ENCODE measurements at places on chromosomes 7 and 10.

GRCh38 chr10:78411716-78412115, 378.1 kb downstream of the RPS24 start:
- no peak for DNase-seq

DNA sequence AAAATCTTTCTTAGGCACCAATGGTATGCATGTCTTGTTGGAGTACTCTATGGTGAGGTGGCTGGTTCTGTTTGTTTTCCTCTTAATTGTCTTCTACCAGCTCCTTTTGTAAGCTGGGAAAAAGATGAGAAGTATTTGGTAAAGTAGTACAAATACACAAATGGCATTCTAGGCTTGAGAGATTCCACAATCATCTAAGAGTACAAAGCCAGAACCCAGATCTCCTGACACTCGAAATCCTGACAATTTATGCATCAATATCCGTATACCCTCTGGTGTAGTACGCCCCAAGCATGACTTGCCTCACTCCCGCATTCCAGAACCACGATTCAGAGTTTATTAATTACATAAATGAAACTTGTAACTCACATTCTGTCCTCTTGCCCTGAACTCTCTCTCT, 43.5 kb downstream of the CDCA7L start:
- no peak for DNase-seq

DNA sequence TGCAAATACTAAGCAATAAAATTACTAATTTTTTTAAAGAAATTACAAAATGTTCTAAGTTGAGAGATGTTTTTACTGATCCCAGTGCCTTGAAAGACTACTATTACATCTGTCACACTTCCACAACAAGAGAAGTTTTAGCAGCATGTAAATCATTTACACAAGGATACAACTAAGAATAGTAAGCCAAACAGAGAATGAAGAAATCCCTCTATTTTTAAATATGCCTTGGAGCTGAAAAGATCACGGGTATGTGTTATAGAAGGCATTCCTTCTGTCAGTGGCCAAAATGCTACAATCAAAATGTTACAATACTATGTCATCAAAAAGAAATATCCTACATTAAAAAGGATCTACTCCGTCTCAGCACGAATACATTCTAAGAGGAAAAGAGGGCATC, 52.6 kb downstream of the LARP4B start:
- DNase-seq: no peak

DNA sequence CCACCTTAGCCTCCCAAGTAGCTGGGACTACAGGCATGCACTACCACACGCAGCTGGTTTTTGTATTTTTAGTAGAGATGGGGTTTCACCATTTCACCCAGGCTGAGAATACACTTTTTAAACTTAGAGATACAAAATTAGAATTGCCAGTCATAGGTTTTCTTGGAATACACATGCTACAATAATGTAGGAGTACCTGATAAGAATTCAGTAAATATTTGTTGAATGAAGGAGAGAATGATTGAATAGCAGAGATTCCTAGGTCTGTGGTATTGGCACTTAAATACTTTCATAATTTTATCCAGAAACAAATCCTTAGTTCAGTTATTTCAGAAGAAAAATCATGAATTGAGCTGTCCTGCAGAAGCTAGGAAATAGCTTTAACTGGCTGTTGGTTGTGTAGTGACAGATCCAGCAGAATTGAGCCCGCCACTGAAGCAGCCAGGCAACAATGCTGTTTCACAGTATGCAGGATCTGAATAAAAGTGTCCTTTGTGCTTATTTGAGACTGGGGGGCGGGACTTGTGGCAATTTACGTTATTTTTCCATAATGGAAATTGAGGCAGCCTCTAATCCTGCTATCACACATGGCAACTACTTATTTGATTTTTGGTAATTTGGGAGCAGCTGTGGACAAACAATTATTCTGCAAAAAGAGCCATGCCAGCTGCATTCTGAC, 31.5 kb downstream of the NRF1 start:
- DNase-seq: no peak

DNA sequence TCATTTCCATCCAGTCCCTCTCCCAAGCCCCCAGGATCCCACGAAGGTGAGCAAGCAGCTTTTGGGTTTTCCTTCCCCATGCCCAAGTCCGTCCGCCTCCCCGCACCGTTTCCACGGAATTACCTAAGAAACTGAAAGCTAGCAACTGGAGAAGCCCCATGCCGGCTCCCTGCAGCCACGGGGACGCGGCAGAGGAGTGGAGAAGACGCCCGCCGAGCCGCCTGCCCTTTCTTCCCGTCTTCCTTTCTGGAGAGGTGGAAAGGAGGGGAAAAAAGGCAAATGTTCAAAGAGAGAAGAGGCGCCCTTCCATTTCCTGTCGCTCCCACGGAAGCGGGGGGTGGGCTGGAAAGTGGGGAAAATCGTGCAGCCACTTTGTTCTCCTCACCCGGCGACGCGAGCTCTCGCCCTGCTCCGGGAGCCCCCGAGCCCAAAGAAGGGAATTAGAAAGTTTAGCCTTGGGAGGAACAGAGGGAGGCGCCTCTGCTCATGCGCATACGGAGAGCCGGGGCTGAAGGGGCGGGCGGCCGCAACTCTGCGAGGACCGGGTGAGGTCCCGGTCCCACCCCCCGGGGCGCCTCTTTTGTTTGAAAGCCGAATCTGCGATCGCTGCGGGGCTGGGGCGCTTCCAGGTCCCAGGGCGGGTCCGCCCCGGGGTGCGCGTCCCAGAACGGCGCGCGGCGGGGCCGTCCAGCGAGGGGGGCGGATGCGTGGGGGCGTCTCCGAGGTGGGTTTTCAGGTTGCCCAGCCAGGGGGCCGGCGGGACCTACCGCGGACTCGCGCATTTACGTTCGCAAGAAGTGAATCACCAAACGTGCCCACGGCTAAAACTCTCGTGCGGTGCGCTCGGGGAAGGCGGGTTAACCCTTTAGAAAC, at the start of gene LAMB1:
TSS of gene LAMB1 (minus strand) at position 436 of the 873 bp plus-strand sequence. CDS start at position 160, 276 bp downstream.
- DNase-seq: peak; percentile 87

GRCh38 chr7:37322831-37323230, 125.8 kb downstream of the ELMO1 start:
- DNase-seq: no peak

GRCh38 chr10:33412653-33413361, 78.3 kb upstream of the NRP1 start:
- DNase-seq: no peak

DNA sequence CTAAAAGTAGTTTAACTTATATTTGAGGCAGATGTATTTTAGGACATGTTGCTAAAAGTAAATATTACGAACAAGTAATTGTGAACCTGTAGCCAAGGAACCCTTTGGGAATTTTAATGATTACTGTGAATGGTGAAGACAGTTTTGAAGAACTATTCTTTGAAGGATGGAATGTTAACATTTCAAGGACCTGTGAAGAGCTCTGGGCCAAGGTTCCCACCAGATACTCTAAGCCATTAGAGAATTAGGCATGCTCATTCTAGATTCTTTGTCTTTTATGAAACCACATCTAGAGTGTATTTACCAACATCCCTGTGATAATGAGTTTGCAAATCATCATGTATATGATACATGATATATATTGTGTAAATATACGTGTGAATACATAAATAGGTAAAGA, 99.8 kb downstream of the SEPTIN7 start:
- no peak for DNase-seq

GRCh38 chr7:151398446-151399304, 11.2 kb downstream of the WDR86 start:
- peak; percentile 7 for DNase-seq

DNA sequence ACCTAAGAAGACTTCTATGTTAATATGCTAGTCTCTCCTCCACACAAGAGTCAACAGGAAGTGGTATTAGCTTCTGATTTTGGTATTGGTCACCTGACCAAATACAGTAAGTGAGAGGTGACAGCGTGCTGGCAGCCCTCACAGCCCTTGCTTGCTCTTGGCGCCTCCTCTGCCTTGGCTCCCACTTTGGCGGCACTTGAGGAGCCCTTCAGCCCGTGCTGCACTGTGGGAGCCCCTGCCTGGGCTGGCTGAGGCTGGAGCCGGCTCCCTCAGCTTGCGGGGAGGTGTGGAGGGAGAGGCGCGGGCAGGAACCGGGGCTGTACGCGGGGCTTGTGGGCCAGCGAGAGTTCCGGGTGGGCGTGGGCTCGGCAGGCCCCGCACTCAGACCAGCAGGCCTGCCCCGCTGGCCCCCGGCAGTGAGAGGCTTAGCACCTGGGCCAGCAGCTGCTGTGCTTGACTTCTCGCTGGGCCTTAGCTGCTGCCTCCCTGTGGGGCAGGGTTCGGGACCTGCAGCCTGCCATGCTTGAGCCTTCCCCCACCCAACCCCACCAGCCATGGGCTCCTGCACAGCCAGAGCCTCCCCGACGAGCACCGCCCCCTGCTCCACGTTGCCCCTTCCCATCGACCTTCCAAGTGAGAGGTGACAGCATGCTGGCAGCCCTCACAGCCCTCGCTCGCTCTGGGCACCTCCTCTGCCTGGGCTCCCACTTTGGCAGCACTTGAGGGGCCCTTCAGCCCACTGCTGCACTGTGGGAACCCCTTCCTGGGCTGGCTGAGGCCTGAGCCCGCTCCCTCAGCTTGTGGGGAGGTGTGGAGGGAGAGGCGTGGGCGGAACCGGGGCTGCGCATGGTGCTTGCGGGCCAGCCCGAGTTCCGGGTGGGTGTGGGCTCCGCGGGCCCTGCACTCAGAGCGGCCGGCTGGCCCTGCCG, 4.2 kb upstream of the ACSL5 start:
- DNase-seq: no peak

GRCh38 chr10:110860576-110861241, 11.0 kb upstream of the PDCD4 start:
- DNase-seq: no peak

GRCh38 chr10:119177708-119178371, 772 bp downstream of the PRDX3 start:
- DNase-seq: no peak

Measured in left hindlimb (tissue), 1 donor.